AG10803 (cell line): ENCODE measurements at places on chromosomes 7 and 10.

- peak; percentile 51 for DNase-seq
Observed at GRCh38 chr10:93352638-93353383, 129.3 kb downstream of the MYOF start.

GRCh38 chr7:116236020-116236630, 25.8 kb downstream of the TES start:
- DNase-seq, result peak; percentile 58

DNA sequence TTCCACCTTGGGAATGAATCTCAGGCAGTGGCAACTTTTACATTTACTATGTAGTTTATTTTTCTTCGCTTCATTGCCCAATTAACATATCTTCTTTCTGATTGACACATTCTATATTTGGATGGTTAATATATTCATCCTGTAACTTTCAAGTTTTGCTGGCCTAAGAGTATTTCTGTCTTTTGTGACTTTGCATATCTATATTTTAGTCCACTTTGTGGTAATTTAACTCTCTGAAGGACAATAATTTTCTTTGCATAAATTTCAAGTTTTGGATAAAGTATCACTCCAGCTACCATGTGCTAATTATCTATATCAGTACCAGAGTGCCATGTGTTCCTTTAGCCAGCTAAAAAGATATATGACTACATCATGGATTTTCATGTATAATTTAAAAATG, 151.5 kb upstream of the KAT6B start:
- no peak for DNase-seq

- no peak for DNase-seq
Observed at GRCh38 chr10:127755753-127756152, 18.8 kb downstream of the FOXI2 start.

- DNase-seq, result peak; percentile 79
Observed at GRCh38 chr7:51034521-51035264, 252.0 kb upstream of the GRB10 start.

DNA sequence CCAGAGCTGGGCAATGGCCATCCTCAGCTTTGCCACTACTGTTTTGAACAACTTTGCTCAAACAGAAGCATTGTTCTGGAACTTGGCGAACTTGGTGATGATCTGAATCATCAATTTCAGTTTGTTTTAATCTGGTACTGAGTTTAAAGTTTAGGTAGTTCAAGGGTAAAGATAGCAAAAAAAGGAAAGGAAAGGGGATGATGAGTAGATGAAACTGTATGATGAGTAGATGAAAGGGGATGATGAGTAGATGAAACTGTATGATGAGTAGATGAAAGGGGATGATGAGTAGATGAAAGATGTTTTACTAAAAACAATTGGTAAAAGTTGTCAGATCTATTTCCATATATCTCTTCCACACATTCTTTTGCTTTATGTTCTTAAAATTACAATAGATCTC, 737.0 kb downstream of the LRMDA start:
- no peak for DNase-seq

DNA sequence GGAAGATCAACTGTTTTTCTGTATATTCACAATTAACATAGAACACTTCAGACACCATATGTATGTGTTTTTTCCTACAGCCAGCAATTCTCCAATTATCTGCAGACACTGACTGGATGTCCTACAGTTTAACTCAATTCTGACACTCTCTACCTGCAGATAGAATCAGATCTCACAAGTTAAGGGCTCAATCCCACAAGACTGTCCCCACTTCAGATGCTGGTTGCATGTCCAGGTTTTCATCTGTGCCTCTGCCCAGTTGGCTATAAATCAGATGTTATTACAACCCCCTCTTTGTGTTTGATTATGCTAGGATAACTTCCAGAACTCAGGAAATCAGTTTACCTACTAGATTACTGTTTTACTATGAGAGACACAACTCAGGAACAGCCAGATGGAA, 295.9 kb downstream of the TWIST1 start:
- DNase-seq, result no peak

- DNase-seq, result no peak
Observed at GRCh38 chr7:370259-370625, 80.3 kb downstream of the FOXL3 start.

DNA sequence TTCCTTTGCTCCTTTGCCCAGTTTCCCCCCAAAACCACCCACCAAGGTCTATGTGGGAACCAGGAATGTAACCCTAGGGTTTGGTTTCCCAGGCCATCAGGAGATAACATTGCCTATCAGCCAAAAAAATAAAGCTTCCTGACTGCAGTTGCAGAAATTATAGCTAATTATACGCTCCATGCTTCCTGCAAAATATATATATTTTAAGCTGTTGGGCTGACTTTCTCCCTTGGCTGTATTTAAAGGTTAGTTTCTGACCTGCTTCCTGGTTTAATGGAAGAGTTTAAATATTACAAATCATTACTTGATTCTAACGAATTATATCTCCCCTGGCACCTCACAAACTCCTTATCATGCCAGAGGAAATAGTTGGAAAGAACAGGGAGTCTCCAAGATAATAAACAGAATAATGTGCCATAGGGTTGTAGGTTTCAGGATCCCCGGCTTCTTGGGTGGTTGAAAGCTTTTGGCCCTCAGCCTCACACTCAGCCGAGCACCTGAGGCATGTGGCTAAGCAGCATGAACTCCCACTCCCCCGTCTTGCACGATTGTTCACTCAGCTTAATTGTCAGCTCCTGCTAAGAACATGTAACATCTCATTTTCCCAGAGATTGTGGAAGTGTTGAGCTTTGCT, 79.9 kb downstream of the FZD1 start:
- no peak for DNase-seq

GRCh38 chr10:129184196-129184595, 282.8 kb upstream of the MGMT start:
- no peak for DNase-seq
